ENCODE measurements at places on chromosomes 12 and 14.

GRCh38 chr12:95673576-95673975 is 117.0 kb downstream of the NTN4 start:
- DNase-seq, result no peak

DNA sequence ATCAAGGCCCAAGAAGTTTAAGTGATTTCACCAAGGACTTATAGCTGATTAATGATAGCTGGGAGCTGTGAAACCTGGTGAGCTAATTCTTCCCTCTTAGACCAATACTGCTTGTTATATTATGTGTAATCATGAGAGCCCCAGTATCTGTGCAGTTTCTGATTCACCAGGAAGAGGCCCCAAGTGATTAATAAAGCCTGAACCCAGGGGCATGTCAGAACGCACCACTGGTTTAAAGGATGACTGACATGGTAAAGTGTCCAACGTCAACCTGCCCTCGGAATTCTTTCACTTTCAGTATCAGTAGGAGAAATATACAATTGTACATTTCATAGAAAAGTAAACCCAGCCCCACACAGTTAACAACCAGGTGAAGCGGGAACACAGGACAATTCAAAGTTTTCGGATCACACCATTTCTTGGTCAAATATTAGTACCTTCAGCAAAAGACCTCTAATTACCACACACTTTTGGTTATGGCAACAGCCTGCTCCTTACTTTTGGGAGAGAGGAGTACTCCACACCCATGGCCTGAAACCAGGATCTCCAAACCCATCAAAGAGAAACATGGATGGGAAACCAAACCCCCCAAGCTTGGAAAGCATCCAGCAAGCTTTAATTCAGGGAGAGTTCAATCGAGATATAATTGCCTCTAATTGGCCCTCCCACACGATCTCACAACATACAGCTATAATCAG is 28.5 kb downstream of the TMCC3 start:
- DNase-seq, result peak; percentile 71

GRCh38 chr14:75011356-75011994 is 8.8 kb downstream of the EIF2B2 start:
- DNase-seq, result peak; percentile 66

- no peak for DNase-seq
These were observed 50.6 kb upstream of the NUAK1 start for GRCh38 chr12:106189341-106189740.

GRCh38 chr12:32692358-32692757 is 13.3 kb downstream of the DNM1L start:
- DNase-seq, result no peak

DNA sequence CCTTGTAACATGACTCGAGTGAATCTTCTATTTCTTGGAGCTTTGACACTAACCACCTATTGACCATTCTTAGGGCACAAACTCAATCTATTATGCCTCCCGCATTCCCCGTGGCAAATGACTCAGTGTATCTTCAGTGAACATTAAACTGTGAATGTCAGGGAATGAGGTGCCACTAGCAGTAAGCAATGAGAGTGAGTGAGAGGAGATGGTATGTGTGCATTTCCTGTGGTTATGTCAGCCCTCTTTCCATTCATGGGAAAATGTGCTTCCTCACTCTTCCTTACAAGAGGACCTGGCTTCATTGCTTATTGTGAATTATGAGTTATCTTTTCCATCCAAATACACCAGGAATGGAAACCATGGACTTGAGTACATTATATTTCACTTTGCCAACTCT is 229.2 kb downstream of the EMP1 start:
- DNase-seq, result no peak

GRCh38 chr14:65186951-65187350 is 84.6 kb upstream of the MAX start:
- DNase-seq, result no peak

DNA sequence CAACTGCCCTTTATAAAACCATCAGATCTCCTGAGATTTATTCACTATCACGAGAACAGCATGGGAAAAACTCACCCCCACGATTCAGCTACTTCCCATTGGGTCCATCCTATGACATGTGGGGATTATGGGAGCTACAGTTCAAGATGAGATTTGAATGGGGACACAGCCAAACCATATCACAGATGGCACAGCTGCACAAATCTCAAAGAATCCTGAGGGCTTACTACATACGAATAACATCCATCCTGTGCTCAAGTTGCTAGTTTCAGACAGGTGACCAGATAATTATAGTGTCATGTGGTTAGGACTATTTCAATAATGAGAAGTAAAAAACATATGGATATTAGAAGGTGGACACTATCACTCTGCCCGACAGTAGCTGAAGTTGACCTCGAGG is 211.2 kb downstream of the NUAK1 start:
- DNase-seq, result no peak

GRCh38 chr14:94110552-94111181 is at the start of gene IFI27:
IFI27 (plus strand) TSS chr14:94110736.
- no peak for DNase-seq

- DNase-seq, result no peak
These were observed 10.2 kb upstream of the PRMT8 start for GRCh38 chr12:3480764-3481163.

DNA sequence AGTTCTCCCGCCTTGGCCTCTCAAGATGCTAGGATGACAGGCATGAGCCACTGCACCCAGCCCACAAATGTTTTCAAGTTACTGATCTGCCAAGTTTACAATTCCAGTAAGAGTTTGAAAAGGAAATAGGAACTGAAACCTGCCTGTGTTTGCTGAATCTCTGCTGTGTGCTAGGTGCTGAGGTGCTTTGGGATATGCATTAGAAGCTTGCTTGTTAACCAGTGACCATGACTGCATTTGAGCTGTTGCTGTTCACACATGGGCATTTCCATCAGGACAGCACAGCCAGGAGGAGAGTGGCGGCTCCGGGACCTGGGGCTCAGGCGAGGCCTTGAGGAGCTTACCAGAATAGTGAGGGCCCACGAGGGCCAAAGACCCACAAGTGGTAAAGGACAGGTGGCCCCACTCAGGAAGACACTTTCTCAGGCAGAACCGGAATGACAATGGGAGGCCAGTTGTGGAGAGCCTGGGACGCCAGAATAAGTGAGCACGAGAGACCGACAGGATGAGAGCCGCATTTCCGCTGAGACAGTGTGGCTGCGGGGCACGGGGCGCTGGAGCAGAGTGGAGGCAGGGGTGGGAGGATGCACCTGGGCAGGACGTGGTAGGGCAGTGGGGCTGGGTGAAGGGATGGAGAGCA is 54.5 kb upstream of the MMP17 start:
- peak; percentile 48 for DNase-seq

GRCh38 chr12:117540011-117540410 is 178.6 kb upstream of the NOS1 start:
- DNase-seq, result no peak

GRCh38 chr12:39620659-39621658 is 1.4 kb upstream of the ABCD2 start:
- DNase-seq, result peak; percentile 77
